ENCODE measurements at places on chromosomes 1 and 21.

DNA sequence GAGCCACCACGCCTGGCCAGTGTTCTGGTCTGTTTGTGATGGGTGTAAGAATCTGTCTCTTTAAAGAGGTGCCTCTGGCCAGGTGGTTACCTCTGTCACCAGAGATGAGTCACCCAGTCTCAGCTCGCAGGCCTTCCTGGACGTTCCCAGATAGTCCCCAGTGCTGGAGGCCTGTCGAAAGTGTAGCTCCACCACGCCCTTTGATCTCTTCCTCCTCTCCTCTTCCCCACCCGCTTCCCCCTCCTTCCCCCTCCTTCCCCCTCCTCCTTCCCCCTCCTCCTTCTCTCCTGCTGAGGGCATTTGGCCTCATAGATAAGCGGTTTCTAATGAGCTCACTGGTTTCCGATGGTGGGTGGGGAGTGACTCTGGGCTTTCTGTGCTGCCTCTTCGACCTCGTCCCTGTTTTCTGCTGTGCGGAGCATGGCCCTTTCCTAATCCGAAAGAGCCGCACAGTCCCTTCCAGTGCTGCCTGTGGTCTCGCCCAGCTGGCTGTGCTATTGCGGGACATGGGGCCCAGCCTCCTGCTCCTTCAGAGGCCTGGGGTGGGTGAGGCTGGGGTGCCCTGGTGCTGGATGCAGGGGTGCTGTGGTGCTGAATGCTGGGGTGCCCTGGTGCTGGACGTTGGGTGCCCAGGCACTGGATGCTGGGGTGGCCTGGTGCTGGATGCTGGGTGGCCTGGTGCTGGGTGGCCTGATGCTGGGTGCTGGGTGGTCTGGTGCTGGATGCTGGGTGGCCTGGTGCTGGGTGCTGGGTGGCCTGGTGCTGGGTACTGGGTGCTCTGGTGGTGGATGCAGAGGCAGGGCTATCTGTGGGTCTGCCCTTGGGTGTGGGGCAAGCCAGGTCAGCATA is 19.2 kb downstream of the AGPAT3 start:
- DNase-seq, result no peak

DNA sequence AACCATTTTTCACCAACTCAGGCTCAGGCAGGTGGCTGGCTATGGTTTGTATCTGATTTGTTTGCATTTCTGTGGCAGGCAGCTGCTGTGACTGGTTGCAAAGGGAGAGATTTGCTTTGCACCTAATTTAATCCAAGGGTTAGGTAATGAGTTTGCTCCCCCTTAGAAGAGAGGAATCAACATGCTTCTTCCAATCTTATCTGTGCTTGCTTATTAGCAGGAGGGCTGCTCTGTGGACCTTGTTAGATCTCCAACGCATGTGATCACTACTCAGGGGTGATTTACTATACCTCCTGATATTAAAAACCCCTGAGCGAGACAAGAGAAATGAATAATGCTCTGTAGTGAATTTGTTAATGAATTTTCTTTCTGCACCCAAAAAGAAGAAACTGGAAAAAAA is 20.5 kb downstream of the OLFML3 start:
- DNase-seq, result no peak

GRCh38 chr1:89588480-89588879 is 44.4 kb upstream of the LRRC8C start:
- no peak for DNase-seq

DNA sequence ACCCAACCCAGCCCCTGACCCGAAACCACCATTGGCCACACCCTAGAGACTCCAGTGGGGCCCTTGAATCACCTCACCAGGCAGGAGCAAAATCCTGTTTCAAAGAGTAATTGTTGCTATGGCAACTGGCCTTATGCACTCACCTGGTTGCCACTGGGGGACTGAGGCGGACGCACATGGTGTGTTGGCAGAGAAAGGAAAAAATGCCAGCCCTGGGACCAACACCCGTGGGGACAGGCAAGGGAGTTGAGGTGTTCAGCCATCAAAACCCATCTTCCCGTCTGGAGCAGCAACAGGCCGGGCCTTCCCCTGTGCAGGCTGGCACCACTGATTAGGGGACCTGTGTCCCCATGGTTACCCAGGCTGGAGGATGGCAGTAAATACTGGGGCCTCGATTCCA is 395.8 kb upstream of the VAMP3 start:
- DNase-seq, result no peak

DNA sequence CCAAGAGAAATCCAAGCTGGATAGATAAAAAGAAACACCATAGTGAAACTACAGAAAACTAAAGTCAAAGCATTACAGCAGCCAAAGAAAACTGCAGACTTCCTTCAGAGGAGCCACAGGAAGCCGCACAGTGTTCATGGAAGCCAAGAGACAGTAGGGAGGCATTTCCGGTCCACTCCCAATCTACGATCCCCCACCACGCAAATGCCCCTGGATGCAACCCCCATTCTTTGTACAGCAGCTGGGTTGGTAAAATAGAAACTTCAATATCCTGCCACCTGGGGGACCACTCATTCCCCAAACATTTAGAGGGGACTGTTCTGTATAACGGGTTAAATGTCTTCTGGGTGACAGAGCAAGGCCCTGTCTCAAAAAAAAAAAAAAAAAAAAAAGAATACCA is 43.9 kb upstream of the TSPEAR start:
- DNase-seq, result no peak

DNA sequence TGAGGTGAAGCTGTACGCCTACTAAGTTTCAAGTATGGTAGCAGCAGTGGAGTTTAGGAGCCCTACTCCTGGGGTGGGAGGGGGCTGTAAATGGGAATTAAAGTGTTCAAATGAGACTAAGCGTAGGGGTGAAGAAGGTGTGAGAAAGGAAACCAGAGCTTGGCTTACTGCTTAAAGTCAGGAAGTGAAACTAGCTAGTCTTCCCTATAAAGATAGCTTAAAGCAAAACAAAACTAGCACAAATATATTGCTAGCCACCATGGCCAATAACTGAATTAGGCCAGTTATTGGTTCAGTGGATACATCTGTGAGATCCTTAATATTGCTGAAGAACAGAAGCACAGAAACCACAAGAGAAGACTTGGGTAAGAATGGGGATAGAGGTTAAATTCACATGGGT is 492.2 kb upstream of the PKN2 start:
- DNase-seq, result no peak

- DNase-seq, result no peak
These were observed 1.1 kb downstream of the GOLT1A start for GRCh38 chr1:204212715-204213114.

DNA sequence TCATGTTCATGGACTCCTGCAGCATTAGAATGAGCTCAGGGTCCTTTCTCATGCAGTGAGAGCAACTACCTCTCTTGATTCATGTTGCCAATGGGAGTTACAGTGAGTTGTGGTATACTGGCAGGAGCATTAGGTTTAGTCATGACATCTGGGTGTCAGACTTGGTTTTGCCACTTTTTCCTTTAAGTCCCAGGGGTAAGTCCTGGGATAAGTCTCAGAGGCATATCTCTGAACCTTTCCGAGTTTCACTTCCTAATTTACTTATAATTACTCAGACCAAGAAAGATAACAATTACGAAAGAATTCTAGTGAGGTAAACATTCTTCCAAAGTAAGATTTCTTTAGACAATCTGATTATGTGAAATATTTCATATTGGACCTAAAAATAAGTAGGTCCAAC is 606.0 kb downstream of the SMYD3 start:
- DNase-seq, result no peak

- DNase-seq, result no peak
These were observed 92.4 kb upstream of the PGBD5 start for GRCh38 chr1:230518511-230518910.

DNA sequence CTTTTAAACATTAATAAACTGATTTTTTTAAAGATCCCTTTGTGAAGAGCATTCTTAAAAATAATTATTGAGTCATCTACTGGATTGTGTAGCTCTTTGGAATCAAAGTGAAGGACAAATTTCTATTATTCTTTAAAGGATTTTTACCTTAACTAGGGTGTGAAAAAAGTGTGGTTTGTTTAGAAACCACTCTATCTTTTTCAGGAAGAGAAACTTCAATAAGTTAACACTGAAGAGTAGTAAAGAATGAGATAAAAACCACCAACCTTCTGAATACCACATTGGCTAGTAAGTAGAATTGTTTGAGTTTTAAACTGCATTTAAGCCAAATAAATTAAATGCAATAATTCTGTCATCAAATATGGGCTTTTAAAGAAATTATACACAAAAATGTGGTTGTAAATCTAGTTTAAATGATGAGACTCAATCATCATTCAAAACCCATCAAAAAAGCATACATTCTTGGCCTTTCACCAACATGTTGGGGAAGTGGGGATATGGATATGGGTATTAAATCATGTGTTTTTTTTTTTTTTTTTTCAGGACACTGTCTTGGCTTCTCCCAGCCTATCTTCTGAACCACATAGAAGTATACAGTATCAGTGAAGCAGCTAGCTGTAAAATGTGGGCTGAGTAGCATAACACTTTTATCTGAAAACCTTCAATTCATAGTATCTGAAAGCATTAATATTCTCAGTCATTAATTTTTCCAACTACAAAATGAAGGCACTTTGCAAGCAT is 4.8 kb downstream of the S1PR1 start:
- no peak for DNase-seq

- DNase-seq, result no peak
These were observed 14.0 kb downstream of the AK2 start for GRCh38 chr1:33022650-33023200.

Measured in DMS 273 treated with DMSO at 0.1 percent for 48 hours (cell line).